Vein endothelial cell (primary cell): ENCODE measurements at places on chromosomes 11 and 22. TPM values are rescaled to one million over a fixed set of nuclear protein-coding genes. Genes with fewer than 3 reads are reported as not detected.

NFRKB gene
- total RNA-seq, result 29.7 and 32.4 TPM in 2 replicates

STK33 gene
- total RNA-seq, result 0.98 and 1.3 TPM in 2 replicates

APOL5 gene
- total RNA-seq, result not detected in 2 replicates

OR51B5 gene
- not detected in 2 replicates for total RNA-seq

IGF2 gene
- 17.8 and 22.2 TPM in 2 replicates for total RNA-seq

APOA5 gene
- not detected in 2 replicates for total RNA-seq

OTOG gene
- total RNA-seq, result not detected in 2 replicates

BDNF gene
- 1.1 and 3.9 TPM in 2 replicates for total RNA-seq

OLFML1 gene
- not detected in 2 replicates for total RNA-seq

CECR2 gene
- under 0.01 and 0.10 TPM in 2 replicates for total RNA-seq

PDE3B gene
- 0.29 and 0.33 TPM in 2 replicates for total RNA-seq

LIF gene
- total RNA-seq, result 0.19 and 0.33 TPM in 2 replicates

RNF215 gene
- 22.4 and 23.5 TPM in 2 replicates for total RNA-seq

APOL3 gene
- 47.7 and 58.8 TPM in 2 replicates for total RNA-seq

OSBP2 gene
- 9.9 and 10.8 TPM in 2 replicates for total RNA-seq

PCSK7 gene
- 45.1 and 50.2 TPM in 2 replicates for total RNA-seq

PGA5 gene
- total RNA-seq, result not detected in 2 replicates

C11orf65 gene
- 0.10 and 0.33 TPM in 2 replicates for total RNA-seq

MS4A15 gene
- not detected in 2 replicates for total RNA-seq

CDKN1C gene
- 5.6 and 8.2 TPM in 2 replicates for total RNA-seq

ST14 gene
- total RNA-seq, result under 0.01 TPM in 1 of 2 replicates, not detected in the other

BIRC3 gene
- 2.3 and 4.3 TPM in 2 replicates for total RNA-seq

OR5P2 gene
- total RNA-seq, result 0.33 TPM in 1 of 2 replicates, not detected in the other

PATE2 gene
- 0.19 and 0.65 TPM in 2 replicates for total RNA-seq

CRYAB gene
- 0.65 and 1.6 TPM in 2 replicates for total RNA-seq

OR51G1 gene
- total RNA-seq, result not detected in 2 replicates

UBXN1 gene
- total RNA-seq, result 88.7 and 147 TPM in 2 replicates

BEST1 gene
- total RNA-seq, result not detected in 2 replicates
